Activated naive CD8-positive, alpha-beta T cell treated with anti-CD3 and anti-CD28 coated beads, Interleukin-2, amount 10 ng/mL, durations not matched to agents 7 days and 5 days (primary cell): ENCODE measurements at places on chromosomes 2 and 18. TPM values are rescaled to one million over a fixed set of nuclear protein-coding genes. Genes with fewer than 3 reads are reported as not detected.

LIMS4 gene
- total RNA-seq: 1.1 TPM

DNAJC5G gene
- not detected for total RNA-seq

FNDC4 gene
- total RNA-seq: not detected

GRCh38 chr18:6733758-6734157 is 4.2 kb downstream of the ARHGAP28 start:
- H3K4me3 ChIP-seq: no peak overlapping the region
- peaks cover 8% of the 10 kb centered on the region for H3K27me3 ChIP-seq
- H3K4me1 ChIP-seq: peaks cover 5% of the 10 kb centered on the region

DNA sequence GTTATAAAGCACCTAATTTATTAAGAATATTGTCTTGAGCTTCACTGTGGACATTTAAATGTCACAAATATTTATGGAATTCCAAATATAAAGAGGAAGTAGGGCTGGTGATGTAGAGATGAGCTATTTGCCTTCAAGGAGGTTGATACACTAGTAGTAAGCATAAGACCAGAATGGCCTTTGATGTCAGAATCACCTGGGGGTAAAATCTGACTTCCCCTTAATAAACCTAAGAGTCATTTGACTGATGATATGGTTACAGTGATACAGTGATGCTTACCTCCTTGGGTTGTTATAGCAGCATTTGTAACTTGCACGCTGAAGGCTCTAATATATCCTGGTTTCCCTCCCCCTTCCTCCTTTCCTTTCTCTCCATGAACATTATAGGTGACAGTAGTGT is 143.7 kb downstream of the CERS6 start:
- no peak overlapping the region for H3K4me3 ChIP-seq
- no peak overlapping the region for H3K27ac ChIP-seq
- no peak for DNase-seq

DNA sequence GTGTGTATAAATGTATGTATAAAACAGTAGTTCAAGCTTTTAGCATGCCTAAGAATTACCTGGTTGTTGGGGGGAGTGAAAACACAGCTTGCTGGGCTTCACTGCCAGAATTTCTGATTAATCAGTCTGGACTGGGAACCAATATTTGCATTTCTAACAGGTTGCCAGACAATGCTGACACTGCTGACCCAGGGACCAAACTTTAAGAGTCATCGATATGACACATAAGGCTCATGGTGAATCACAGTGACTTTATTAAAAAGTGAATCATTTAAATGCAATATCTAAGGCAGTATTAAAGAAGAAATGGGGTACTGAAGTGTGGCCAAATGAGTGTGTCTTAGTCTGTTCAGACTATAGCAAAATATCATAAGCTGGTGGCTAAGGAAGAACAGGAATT is 195.9 kb upstream of the DTNA start:
- no peak overlapping the region for H3K27ac ChIP-seq
- no peak overlapping the region for H3K4me3 ChIP-seq
- no peak for DNase-seq
- H3K4me1 ChIP-seq: no peaks in the 10 kb centered on the region
- H3K36me3 ChIP-seq: no peaks in the 10 kb centered on the region

- H3K36me3 ChIP-seq: no peaks in the 10 kb centered on the region
- no peak overlapping the region for H3K27ac ChIP-seq
- H3K27me3 ChIP-seq: no peaks in the 10 kb centered on the region
- H3K4me3 ChIP-seq: no peak overlapping the region
Observed at GRCh38 chr2:159684796-159685195, 27.5 kb upstream of the MARCHF7 start.

DNA sequence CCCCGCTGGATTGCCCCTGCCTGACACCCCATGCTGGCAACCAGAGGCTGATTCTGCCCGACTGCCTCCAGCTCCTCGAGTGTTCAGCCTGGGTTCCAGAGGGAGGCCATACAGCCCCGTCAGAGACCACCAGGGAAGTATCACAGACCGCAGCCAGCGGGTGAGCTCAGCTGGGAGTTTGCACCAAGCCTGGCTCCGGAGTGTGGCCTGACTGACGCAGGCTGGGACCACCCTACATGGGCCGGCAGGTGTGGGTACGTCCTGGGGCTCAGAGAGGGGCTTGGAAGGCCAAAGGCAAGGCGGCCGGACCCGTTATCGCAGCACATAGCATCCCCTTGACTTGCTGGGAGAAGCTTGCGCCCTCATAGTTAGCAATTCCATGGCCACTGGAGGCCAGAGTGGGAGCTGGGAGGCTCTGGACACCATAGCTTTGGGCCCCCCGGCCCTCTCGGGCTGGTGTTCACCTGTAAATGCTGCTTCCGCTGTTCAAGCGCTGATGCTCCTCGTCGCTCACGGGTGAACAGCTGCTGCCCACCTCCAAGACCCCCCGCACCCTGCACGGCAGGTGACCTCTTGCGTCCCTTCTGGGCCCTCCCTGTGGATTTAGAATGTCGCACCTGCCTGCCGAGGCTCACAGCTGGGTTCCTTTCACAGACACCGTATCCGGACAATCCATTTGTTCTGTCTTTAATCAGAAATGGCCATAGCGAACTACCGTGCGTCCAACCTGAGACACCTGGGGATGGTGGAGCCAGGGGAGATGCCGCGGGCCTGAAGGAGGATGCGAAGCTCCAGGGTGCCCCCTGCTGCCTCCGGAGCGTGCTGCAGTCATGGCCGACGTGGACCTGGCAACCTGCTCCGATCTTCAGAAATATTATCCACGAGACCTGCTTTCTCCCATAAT is 31.2 kb upstream of the SLC66A3 start:
- H3K27me3 ChIP-seq: no peaks in the 10 kb centered on the region
- H3K36me3 ChIP-seq: no peaks in the 10 kb centered on the region
- H3K4me1 ChIP-seq: peaks cover 1% of the 10 kb centered on the region
- no peak overlapping the region for H3K4me3 ChIP-seq

GRCh38 chr2:99605036-99605435 is 115.2 kb upstream of the REV1 start:
- peaks cover 5% of the 10 kb centered on the region for H3K27me3 ChIP-seq
- H3K4me3 ChIP-seq: no peak overlapping the region
- no peak for DNase-seq
- H3K4me1 ChIP-seq: no peaks in the 10 kb centered on the region

- H3K4me1 ChIP-seq: peaks cover 52% of the 10 kb centered on the region
- peaks cover 2% of the 10 kb centered on the region for H3K36me3 ChIP-seq
- peaks cover 88% of the 10 kb centered on the region for H3K27me3 ChIP-seq
- H3K4me3 ChIP-seq: peak overlapping the region; percentile 61
- H3K27ac ChIP-seq: no peak overlapping the region
Observed at GRCh38 chr2:161418275-161418714, 2.2 kb downstream of the TBR1 start.

DNA sequence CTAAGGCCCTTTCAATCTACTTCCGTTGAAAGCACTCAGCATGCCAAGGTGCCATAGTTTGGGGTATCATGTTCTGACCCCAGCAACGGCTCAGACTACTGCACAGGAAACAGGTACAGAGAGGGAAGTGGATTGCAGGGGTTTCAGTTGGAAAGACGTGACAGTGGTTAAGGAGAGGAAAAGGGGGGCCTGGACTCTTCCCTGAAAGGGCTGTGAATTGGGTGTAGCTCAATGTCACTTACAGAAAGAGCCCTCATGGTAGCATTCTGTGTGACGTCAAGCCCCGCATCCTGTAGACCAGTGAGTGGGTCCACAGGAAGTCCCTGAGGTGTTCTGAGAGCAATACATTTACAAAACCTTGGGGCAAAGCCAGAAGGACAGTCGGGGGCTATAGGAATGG is 121.5 kb upstream of the GYPC start:
- no peaks in the 10 kb centered on the region for H3K36me3 ChIP-seq
- H3K4me1 ChIP-seq: peaks cover 11% of the 10 kb centered on the region
- H3K27ac ChIP-seq: peak overlapping the region; percentile 39
- H3K4me3 ChIP-seq: no peak overlapping the region
